ENCODE measurements at places on chromosomes 11 and 22.

DNA sequence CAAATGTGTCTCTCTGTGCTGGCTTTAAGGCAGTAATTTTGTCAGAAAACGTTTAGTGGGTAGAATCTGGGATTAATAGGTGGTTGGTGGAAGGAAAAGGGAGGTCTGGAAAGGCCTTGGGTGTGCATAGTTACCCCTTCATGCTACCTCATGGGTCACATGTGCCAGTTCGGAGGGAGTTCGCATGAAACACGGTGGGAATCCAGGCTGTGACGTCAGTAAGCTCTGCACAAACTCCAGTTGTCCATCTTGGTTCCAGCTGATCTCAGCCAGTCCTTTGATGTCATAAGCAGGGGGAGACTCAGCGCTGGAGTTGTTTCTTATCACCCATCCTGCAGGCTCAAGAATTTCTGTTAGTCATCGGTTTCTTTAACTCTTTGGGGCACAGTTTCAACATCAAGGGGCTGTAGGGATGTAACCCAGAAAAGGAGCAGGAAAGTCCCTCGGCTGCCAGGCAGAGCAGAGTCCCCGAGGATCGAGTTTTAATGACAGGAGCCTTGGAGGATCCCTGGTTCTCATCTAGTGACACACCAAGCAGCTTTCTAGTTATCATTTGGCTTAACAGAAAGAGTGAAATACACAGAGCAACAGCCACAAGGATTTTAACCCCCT is 28.9 kb downstream of the MOV10L1 start:
- peak; percentile 86 for DNase-seq

GRCh38 chr22:50572965-50573364 is 5.3 kb downstream of the CPT1B start:
- DNase-seq = no peak

DNA sequence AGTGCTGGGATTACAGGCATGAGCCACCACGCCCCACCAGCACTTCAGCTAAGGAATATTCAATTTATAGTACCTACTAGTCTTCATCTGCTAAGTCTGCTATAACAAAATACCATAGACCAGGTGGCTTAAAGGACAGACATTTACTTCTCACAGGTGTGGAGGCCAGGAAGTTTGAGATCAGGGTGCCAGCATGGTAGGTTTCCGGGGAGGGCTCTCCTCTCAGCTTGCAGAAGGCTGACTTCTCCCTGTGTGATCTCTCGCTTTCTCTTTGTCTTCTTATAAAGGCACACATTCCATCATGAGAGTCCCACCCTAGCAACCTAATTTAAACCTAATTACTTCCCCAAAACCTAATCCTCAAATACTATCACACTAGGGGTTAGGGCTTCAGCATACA is 433.0 kb downstream of the INSC start:
- no peak for DNase-seq

- DNase-seq = peak; percentile 71
These were observed 86.3 kb downstream of the CCDC83 start for GRCh38 chr11:85941380-85941973.

GRCh38 chr11:26916805-26917204 is 77.1 kb upstream of the FIBIN start:
- DNase-seq = no peak

DNA sequence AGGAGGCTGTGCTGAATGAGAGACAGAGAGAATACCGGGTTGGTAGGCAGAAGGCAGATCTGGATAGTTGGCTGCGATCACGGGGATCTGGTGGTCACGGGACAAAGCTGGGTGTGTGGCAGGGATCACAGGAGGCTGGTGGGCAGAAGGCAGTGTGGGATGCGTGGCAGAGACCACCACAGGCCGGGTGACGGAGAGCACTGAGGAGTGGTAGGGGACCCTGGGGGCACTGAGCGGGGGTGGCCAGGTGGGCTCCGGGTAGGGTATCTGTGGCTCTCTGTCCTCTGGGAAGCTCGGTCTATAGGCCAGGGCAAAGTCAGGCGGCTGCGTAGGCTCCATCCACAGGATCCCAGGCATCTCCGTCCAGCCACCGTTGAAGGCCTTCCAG is 1.4 kb downstream of the CD248 start:
- DNase-seq = no peak

GRCh38 chr11:32092581-32093170 is 1.8 kb downstream of the RCN1 start:
- DNase-seq = no peak

DNA sequence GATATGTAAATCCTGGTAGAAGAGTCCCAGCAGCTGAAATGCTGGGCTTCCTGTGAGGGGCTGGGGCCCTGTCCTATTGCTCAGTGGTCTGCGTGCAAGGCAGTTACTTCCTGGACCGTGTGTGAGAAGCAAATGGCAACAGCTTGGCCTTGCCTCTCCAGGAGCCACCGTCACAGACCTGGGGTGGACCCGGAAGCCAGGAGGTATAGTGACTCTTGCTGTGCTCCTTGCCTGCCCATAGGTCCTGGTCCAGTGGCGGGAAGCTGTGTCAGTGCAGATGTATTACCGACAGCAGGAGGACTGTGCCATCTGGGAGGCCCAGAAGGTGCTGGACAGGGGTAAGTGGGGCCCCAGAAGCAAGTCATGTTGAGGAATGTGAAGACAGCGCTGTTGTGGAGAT is 54.3 kb downstream of the PISD start:
- DNase-seq = no peak

GRCh38 chr22:21643533-21644357 is 1.6 kb downstream of the SDF2L1 start:
- no peak for DNase-seq

GRCh38 chr11:92269021-92269420 is 44.4 kb downstream of the FAT3 start:
- DNase-seq = peak; percentile 79

GRCh38 chr11:115545581-115546210 is 41.5 kb upstream of the CADM1 start:
- DNase-seq = peak; percentile 7

DNA sequence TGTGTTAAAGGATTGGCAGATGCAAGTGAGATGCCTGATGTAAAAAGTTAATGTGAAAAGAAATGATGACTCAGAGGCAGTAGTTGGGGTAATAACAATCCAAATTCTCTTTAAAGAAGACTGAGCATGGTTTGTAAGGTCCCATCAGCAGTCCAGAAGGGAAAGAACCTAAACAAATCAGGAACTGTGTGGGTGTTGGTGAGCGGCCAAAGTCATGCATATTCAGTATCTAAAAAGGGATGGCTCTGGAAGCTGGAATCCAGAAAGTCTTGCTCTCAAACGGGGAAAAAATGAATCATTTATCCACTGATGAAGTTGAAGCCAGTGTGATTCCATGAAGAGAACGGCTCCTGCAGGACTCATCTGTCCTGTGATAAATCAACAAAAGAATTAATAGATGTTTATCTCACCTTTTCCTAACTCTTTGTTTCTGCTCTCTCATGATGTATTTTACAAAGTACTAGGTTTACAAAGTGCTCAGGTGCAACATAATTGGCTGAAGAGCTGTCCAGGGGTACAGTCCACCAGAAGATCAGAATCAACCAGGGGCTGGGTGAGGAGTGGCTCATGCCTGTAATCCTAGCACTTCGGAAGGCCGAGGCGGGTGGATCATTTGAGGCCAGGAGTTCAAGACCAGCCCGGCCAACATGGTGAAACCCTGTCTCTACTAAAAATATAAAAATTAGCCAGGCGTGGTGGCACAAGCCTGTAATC is 20.5 kb upstream of the SORL1-AS1 start:
- DNase-seq = no peak

- peak; percentile 31 for DNase-seq
These were observed 29.6 kb upstream of the PRAME start for GRCh38 chr22:22588485-22589164.

DNA sequence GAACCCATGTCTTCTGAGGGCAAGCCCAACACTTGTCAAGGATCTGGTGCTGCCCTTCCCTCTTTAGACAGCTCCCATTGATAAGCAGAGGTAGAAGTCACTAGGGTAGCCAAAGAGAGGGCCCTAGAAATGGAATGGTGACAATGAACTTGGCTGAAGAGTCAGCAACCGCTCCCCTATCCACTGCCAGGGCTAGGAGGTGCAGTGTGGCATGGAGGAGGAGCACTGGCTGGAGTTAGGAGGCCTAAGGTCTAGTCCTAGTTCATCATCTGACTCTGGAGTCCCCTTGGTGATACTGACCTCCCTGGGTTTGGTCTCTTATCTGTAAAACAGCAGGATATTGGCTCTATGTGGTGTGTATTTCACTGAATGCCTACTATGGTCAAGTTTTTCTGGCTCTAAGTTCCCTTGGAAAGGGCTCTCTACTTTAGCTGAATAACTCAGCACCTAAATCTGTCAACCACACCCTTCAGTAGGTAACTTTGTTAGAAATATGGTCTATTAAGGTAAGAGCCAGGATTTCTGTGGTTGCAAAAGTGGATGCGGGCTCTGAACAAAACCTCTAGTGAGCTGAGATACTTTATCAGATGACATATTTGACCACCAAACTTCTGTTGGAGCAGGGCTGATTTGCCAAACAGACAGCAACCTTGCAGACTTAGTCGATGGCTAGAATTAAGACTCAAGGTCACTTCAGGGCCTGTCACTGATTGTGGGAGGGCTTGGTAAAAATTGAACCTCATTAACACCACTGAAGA is 10.5 kb downstream of the TIMP3 start:
- no peak for DNase-seq

GRCh38 chr11:92845390-92845789 is 124.1 kb upstream of the MTNR1B start:
- no peak for DNase-seq

DNA sequence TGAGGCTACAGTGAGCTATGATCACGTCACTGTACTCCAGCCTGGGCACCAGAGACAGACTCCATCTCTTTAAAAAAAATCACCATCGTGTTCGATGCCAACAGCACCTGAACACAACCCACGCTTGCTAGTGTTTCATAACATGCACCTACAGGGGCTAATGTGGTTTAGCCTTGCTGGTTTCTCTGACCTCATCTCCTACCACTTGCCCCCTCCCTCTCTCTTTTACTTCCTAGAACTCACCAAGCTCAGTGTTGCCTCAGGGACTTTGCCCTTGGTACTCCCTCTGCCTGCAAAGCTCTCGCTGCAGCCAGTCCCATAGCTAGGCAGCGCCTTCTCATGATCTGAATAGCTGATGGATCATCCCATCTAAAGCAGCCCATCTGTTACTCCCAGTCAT is 99.8 kb downstream of the FBXO7 start:
- DNase-seq = no peak

GRCh38 chr22:39567135-39567946 is 3.2 kb upstream of the CACNA1I start:
- DNase-seq = no peak

GRCh38 chr11:67731583-67731982 is 57.2 kb upstream of the ALDH3B2 start:
- no peak for DNase-seq

DNA sequence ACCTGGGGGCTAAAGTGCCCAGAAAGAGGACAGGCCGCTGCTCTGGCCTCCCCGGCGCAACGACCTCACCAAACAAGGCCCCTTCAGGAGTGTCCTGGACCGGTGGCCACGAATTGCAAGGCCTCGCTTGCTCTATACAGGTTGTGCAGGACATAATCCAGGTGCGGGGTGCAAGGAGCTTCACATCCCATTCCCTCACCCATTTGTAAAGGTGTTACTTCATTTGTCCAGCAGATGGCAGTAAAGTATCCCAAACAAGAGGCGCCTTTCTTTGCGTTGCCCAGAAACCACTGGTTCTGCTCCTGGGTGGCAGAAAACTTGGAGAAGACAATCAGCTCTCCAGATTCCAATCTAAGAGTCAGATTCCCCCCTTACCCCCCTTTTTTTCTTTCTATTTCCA is 35.9 kb upstream of the PRDM11 start:
- peak; percentile 71 for DNase-seq

- DNase-seq = no peak
These were observed 1.2 kb upstream of the NUDT8 start for GRCh38 chr11:67630943-67631331.

DNA sequence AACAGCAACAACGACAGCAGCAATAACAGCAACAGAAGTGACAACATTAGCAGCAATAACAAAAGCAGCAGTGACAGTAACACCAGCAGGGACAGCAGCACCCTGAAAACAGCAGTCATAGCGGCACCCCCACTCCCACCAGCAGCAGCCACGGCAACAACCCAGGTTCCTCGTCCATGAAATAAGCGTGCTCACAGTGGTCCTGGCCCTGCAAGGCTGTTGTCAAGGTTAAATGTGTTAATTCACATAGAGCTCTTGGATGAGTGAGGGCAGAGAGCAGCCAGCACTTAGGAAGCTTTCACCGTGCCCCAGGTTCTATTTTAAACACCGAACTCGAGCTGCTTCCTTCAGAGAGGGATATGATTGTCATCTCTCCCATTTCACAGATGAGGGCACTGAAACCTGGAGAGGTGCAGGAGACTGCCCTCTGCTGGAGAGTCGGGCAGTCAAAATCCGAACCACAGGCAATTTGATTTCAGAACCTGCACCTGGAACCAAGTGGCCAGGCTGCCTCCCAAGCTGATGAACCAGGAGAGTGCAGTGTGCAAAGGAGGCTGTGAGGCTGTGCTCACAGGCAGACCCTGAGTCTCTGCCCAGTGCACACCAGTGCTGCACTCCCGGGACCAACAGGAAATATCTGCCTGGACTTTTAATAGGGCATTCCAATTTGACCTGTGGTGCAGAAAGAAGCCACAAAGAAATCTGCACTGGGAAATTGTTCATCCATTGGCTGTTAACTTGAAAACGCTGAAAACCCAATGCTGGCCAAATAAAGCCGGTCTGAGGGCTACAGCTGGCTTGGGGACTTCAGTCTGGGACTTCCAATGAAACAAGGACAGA is 22.9 kb upstream of the FGF3 start:
- DNase-seq = peak; percentile 58

Measured in islet precursor cell (in vitro differentiated cells).